ENCODE measurements at places on chromosomes 7 and 10.

DNA sequence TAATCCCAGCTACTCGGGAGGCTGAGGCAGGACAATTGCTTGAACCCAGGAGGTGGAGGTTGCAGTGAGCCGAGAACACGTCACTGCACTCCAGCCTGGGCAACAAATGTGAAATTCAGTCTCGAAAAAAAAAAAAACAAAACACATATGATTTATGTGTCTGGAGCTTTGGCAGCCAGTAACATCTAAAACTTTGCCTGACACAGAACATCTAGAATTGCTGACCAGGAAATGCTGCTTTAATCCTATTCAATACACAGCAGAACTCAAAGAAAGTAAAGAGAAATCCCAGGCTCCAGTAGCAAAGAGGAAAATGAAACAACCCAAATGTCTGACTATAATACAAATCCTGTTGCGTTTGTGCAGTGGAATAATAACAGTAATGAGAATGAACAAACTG, 4.5 kb upstream of the CCDC6 start:
- ATAC-seq, result no peak

- no peak for ATAC-seq
Measured at GRCh38 chr7:16776053-16776452, 22.5 kb downstream of the TSPAN13 start.

DNA sequence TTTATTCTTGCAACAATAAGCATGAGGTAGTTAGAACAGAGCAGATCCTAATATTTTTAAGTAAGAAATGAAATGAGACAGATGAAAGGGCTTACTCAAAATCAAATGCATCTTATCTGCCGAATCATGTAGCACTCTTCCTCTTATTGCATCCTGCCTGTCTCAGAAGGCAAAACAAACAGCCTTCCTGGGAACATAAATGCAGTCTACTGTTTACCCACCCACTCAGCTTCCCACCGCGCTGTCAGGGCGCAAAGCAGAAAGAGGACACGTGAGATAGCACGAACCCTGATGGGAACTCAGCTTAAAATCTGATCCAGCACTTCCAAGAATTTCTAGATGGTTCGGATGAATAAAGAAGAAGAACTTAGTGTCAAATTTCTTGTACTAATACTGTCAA, 114.4 kb upstream of the CDK1 start:
- no peak for ATAC-seq

DNA sequence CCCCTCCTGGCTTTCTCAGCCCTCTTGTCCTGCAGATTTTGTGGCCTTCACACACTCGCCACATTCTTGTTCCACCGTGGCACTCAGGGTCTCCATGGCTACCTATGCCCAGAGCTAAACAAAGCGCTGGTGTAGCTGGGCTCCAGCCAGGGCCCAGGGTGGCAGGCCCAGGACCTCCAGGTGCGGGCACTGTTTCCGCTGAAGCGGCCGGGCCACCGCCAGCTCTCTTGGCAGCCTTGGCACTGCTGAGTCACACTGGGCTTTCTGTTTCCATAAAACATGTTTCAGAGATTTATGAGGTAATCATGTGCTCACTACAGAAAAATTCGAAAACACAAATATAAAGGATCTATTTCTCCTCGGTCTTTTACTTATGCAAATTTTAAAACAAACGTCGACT, 51.3 kb downstream of the AOC1 start:
- peak; percentile 85 for ATAC-seq

- no peak for ATAC-seq
Measured at GRCh38 chr7:22676385-22676784, 50.6 kb upstream of the IL6 start.

DNA sequence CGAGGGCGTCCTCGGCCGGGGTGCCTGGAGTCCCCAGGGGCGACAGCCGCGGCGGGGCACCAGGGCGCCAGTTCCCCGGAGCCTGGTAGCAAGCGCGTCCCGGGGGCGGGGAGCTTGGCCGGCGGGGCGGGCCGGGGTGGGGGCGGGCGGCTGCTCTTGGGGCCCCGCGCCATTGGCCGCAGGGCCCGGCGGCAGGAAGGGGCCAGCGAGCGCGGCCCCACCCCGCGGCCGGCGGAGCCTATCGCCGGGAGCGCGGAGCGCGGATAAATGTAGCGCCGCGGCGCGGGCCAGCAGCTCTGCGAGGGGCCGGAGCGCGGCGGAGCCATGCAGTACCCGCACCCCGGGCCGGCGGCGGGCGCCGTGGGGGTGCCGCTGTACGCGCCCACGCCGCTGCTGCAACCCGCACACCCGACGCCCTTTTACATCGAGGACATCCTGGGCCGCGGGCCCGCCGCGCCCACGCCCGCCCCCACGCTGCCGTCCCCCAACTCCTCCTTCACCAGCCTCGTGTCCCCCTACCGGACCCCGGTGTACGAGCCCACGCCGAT, at the start of gene HHEX:
Gene HHEX, plus strand, starts transcription at position 293 of the 548 bp plus-strand sequence. Its CDS starts 32 bp downstream, at position 325.
- ATAC-seq, result peak; percentile 90

DNA sequence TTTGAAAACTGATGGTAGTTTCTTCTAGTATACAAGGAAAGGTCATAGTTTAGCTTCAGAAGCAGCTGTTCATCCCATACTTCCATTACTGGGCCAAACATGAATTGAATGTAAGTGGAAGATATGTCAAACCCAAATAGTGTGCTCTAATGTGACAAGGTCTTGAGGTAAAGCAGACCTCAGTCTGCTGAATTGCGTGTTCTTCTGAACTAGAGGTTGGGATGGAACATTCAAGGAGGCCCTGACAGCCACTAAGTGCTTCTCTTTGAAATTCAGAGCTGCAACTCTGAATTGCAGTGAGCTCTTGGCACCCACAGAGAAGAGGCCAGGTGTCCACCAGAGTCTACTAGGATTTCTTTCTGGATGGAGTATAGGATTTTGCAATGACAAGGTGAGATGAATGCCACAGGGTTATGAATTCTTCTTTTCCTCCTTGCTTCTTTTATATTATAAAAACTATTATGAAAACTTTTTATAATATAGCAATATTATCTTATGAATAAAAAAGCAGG, 98.5 kb downstream of the IDE start:
- no peak for ATAC-seq

DNA sequence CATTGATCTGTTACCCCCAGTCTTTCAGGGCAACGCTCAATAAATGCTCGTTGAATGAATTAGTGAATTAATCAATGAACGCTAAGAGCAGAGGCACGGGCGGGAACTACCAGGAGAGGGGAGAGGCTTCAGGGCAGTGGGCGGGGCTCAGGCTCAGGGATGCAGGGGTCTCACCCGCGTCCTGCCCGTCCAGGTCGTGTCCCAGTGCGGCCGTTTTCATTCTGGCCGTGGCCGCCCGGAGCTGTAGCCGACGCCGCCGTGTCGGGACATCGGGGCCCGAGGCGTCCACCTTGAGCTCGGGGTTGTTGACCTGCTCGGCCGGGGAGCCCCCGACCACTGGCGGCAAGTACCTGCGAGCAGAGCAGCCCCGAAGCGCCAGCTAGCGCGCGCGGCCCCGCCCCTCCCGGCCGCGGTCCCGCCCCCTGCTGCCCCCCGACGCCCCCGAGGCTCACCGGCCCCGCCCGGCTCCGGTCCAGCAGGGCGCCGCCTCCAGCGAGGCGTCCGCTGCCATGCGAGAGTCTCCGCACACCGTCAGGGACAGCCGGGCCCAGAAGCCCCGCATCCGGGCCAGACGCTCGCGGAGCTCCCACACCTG, 2.8 kb upstream of the GAL3ST4 start:
- no peak for ATAC-seq

- ATAC-seq, result no peak
Measured at GRCh38 chr7:28203508-28204240, 23.1 kb upstream of the JAZF1 start.

GRCh38 chr10:67224553-67224952, 298.7 kb downstream of the LRRTM3 start:
- no peak for ATAC-seq

DNA sequence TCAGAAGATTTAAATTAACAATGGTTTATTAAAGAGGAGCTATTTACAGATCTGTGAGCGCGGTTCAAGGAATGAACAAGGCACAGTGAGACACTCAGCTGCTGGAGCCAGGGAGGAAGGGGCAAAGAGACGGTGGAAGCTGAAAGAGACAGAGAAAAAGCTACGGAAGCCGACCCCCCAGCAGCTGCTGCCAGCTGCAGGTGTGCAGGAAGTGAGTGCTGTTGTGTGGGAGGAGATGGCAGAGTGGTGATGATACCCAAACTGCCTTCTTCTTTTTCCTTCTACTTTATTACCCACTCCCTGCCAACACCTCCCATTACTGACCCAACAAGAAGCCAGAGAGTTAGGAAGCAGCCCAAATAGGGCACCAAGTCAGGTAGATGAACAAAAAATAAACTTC, 41.9 kb upstream of the MBL2 start:
- no peak for ATAC-seq

DNA sequence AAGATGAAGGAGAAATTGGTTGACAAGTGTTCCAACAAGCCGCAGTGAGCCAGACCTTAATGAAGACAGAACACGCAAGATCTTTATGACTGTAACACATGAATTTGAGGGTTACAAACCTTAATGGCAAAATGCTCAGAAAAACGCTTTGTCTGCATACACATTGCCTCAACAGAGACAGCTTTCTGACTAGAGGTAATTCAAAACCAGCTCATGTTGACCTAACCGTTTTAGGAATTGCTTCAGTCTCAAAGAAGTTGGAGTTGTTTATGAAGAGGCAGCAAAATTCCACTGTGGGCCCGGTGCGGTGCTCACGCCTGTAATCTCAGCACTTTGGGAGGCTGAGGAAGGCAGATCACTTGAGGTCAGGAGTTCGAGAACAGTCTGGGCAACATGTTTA, 2.2 kb upstream of the GTF2I start:
- ATAC-seq, result no peak

DNA sequence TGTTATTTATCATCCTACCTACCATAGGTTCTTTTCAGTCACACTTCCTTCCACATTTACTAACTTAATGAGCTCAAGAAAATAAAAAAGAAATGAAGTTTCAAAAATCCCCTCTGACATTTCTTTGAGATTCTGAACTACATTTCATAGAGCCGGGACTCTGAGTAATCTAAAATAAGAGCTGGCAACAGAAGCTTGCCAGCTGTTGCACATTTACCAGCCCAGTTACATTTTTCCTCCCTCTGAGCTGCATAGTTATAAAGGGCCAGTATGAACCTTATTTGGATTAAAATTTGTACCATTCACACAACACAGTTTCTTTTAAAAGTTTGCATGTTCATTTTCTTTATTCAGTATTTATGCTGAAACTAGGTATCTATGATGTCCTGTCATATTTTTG, 119.5 kb upstream of the CAV2 start:
- ATAC-seq, result peak; percentile 94
